GM06990 (cell line): ENCODE measurements at places on chromosomes 3 and 15.
A peak's percentile ranks its signal among the peaks of the same experiment; 100 is the strongest.

GRCh38 chr15:78340231-78341056 lies at the start of gene CRABP1:
Gene CRABP1 (plus strand): TSS chr15:78340353. CDS start chr15:78340429, 76 bp downstream.
- no peak for DNase-seq

GRCh38 chr3:153892126-153892525 lies 229.1 kb upstream of the ARHGEF26 start:
- no peak for DNase-seq

DNA sequence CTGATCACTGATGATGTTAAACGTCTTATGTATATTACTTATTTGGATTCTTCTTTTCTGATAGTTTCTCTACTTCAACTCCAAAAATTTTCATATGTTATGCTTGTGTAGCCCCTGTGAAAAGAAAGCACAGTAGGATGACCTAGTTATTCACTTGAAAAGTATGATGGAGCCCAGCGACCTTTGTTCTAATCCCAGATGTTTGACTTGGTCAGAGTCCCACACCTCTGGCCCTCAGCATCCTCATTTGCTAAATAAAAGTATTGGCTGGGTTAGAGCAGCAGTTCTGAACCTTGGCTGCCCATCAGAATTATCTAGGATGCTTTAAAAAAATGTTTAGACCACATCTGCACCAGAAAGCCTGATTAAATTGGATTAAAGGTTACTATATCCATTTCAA lies 173.7 kb downstream of the ATG7 start:
- DNase-seq, result no peak

DNA sequence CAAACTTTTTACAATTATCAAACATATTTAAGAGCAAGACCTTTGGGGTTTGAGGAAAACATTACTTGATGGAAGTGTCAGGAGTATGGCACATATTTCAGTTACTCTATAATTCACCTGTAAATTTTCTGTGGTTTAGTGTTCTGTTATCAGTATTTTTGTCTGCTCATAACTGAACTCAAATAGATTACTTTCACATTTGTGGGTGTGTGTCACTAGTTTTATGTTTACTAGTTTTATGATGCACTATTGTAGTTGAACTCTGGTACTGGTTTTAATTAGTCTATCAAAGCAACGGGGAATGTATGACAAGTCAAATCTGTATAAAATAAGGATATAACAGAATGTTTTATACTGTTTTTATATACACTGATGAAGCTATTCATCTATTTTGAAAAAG lies 27.2 kb downstream of the OXSM start:
- DNase-seq, result no peak

- no peak for DNase-seq
Observed at GRCh38 chr3:57956119-57956832, 51.9 kb upstream of the FLNB start.

- DNase-seq, result peak; percentile 83
Observed at GRCh38 chr3:194141415-194142155, 5.6 kb downstream of the HES1 start.

DNA sequence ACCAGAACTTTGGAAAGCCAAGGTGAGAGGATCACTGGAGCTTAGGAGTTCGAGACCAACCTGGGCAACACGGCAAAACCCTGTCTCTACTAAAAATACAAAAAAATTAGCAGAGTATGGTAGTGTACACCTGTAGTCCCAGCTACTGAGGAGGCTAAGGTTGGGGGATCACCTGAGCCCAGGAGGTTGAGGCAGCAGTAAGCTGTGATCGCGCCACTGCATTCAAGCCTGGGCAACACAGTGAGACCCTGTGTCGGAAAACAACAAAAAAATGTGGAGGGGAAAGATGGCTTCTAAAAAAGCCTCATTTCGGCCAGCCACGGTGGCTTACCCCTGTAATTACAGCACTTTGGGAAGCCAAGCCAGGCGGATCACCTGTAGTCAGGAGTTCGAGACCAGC lies 54.5 kb downstream of the SETD2 start:
- DNase-seq, result no peak

DNA sequence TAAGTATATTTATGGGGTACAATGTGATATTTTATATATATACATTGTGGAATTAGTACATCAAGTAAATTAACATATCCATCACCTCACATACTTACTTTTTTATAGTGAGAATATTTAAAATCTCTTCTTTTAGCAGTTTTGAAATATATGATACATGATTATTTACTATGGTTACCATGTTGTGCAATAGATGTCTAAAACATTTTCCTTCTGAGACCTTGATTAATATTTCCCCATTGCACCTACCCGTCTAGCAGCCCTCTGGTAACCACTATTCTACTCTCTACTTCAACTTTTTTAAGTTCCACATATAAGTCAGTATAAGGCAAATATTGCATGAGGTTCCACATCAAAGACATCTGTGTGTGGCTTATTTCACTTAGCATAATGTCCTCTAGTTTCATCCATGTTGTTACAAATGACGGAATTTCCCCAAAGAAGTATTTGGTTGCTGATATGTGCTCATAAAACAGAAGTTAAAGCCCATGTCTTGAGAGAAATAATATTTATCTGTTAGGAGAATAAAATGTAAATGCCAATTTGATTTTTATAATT lies 29.6 kb upstream of the NFKBIZ start:
- DNase-seq, result no peak

DNA sequence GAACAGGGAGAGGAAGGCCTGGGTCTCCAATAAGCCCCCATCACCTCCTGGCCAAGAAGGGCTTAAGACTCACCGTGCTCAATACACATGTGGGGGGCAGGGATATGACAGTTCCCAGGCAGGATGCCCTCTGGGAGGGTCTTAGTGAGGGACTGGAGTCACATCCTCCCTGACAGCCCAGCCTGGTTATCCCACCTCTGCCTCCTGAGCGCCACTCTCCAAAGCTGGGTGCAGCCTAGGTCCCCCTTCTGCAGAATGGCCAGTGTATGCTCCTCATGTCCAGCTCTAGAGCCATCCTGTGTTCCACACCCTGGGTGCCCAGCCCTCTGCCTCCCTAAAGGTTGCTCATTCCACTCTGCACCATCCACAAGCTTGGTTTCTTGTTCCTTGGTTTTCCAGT lies 1.2 kb upstream of the SHISA5 start:
- DNase-seq, result no peak

DNA sequence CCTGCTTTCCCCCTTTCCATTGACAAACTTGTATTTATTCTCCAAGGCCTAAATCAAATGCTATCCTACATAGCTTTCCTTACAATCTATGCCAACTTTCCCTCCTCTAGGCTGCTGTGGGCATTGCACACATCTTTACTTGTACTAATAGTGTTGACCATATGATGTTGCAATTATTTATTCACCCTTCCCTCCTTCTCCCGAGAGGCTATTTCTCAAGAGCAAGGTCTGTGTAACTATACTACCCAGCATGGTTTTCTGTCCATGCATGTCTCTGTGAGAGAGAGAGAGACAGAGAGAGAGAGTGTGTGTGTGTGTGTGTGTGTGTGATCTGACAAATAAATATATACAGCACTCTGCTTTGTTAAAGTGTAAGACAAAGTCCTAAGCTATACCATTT lies 63.8 kb downstream of the GTPBP8 start:
- no peak for DNase-seq

DNA sequence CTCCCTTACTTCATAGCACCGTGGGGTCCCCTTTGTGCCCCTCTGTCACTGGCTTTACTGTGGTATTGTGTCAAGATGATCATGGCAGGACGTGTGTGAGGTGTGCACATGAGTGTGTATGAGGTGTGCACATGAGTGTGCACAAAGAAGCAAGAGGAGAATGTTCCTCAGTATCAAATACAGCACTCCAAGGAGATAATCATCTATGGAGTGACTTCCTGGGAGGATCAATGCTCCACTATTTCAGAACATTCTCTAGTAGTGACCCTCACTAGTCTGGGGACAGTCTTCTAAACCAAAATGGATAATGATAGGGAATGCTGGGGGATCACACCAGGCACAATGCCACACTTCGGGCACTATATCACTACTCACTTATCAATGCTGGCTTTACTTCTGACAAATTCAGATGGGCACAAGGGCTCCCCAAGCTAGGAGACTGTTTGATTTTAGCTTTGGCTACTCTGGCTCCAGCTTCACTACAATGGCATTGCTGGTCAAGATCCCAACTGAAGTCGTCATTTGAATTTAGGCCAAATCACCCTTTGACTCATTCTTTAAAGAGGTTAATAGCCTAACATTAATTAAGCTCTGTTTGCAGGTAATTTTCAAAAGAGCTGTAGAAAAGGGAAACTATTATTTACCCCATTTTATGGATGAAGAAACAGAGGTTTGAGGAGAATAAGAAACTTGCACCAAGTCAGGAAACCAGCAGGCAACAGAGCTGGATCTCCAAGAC lies 124.1 kb downstream of the THRB start:
- DNase-seq, result no peak

- DNase-seq, result no peak
Observed at GRCh38 chr3:80618295-80619256, 850.8 kb upstream of the ROBO1 start.

DNA sequence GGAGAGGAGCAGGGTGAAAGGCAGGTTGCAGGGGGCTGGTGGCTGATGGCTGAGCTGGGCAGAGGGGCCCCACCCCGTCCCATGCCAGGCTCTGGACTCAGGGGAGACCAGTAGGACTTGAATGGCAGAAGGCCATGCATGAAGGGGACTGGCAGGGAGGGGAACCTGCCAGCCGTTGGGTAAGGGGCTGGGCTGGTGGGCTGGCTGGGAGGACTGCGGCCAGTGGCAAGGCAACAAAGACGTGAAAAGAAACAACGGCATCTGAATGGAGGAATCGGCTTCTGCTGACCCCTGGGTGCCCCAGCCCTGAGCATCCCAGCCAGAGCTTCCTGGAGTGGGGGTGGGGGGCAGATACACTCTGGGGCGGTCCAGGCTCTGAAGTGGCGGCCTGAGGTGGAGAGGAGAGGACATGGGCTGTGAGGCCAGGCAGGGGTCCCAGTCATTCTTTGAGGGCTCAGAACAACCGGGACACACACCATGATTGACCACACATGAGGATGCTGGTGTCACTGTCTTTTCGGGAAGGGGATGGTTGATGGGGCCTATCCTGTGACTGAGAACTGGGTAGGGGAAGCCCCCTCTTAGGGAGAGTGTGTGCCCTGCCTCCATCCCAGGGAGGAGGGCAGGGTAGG lies 11.7 kb downstream of the GLYCTK start:
- no peak for DNase-seq

GRCh38 chr3:71391361-71391760 lies 192.2 kb downstream of the FOXP1 start:
- no peak for DNase-seq

GRCh38 chr3:155890671-155891190 lies 20.3 kb downstream of the GMPS start:
- no peak for DNase-seq

GRCh38 chr3:26437678-26438077 lies 184.9 kb upstream of the LRRC3B start:
- DNase-seq, result no peak

- DNase-seq, result no peak
Observed at GRCh38 chr3:190718671-190719070, 143.8 kb downstream of the GMNC start.

- no peak for DNase-seq
Observed at GRCh38 chr3:72995337-72995736, 1.3 kb upstream of the PPP4R2 start.

DNA sequence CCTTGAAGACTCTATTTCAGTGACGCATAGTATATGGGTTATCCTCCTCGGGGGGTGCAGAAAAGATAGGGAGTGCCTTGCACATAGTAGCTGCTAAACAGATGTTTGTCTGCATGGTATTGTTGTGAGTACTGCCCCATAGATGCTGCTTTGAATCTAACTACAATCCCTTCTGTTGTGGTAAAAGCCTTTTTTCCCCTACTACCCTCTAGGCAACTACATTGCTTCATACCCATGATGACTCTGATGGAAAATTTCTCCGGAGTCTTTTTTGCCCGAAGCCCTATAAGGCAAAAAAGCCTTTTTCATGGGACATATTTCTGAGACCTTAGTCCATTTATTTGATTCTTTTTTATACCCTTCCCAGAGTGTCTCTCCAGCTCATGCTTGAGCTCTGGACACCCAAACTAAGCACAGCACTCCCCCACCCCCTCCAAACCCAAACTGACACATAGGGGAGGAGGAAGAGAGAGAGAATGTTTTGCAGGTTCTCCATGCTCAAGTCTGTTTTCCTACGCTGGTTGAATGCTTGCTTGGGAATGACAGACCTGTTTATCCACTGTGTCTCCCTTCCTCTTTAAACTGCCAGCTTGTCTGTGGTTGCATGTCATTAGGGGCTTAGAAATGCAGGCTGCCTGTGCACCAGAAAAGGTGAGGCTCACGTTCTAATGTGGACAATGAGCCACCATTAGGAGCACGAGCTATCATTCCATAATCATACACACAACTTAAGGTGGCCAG lies 52.9 kb downstream of the LRTM1 start:
- no peak for DNase-seq

GRCh38 chr15:62068071-62068809 lies 1.5 kb downstream of the C2CD4A start:
- peak; percentile 48 for DNase-seq

GRCh38 chr3:29137601-29138000 lies 143.3 kb upstream of the RBMS3 start:
- no peak for DNase-seq

DNA sequence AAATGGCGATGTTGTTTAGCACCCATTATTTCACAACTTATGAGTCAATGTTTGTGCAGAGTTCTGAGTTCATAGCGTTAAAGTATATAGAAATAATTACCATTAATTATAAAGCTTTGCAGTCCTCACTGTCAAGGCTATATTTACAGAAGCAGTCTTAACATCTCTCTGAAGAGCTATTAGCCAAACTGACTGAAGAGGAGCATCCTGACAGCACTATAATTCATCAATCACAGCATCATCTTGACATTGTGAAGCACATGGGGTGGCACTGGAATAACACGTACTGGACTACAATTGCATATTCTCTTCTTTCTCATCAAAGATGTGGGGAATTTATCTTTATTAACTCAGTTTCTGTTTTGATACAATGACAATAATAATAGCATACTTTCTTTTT lies 260.6 kb upstream of the MME start:
- DNase-seq, result no peak

GRCh38 chr3:107813026-107813425 lies 277.8 kb downstream of the CD47 start:
- DNase-seq, result no peak

DNA sequence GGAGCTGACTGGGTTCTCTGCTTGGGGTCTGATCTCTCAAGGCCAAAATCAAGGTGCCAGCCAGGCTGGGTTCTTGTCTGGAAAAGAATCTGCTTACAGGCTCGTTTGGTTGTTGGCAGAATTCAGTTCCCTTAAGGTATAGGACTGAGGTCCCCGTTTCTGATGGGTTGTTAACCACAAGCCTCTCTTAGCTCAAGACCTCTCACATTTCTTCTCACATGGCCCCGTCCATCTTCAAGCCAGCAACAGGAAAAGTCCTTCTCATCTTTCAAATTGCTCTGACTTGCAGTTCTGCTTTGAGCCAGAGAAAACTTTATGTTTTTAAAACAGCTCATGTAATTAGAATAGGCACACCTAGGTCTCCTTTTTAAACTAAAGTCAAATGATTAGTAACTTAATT lies 20.4 kb downstream of the UACA start:
- no peak for DNase-seq

GRCh38 chr3:58955308-58955707 lies 94.5 kb downstream of the CFAP20DC start:
- no peak for DNase-seq
